Fibroblast of upper back skin (primary cell): ENCODE measurements at places on chromosomes 13 and 19.

- peak; percentile 78 for DNase-seq
Measured at GRCh38 chr13:114025714-114026431, 52.0 kb upstream of the C13orf46 start.

GRCh38 chr13:21338156-21338555 is 120.9 kb downstream of the ZDHHC20 start:
- no peak for DNase-seq

- peak; percentile 36 for DNase-seq
Measured at GRCh38 chr13:51006067-51006845, 96.7 kb downstream of the RNASEH2B start.

DNA sequence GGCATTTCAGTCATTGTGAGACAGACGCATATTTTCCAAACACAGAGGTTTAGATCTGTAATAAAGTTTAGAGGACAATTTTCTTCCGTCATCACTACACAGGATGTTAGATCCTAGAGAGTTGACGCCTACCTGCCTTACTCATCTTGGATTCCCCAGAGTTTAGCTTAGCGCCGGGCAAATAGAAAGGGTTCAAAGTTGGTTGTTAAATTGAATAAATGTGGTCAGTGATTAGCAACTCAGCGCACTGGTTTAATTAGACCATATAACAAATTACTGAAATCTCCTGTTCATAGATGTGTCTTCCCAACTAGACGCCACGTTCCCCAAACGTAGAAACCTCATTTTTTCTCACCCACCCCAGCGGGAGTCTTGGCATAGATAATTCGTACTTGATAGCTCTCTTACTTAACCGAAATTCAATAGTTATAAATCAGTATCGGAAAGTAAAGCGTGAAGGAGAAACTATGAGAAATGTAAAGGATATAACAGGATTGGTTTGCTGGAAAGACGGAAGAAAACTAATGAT is 726 bp upstream of the UFM1 start:
- peak; percentile 25 for DNase-seq

- DNase-seq: peak; percentile 51
Measured at GRCh38 chr19:19399733-19400433, 5.6 kb upstream of the GATAD2A start.

DNA sequence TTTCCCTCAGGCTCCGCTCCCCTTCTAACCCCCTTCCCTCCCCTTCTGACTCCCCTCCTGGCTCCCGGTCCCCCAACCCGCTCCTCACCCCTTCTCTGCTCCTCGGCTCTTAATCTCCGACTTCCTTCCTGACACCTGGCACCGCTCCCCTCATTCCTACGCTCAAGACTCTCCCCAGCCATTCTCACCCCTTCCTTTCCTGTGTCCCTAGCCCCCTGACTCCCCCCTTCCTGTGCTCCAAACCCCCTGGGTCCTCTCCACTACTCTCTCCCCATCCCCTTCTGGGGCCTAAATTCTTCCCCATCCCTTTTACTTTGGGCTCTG is 658 bp downstream of the CLPP start:
- no peak for DNase-seq

- no peak for DNase-seq
Measured at GRCh38 chr13:44930963-44931623, 58.2 kb downstream of the NUFIP1 start.

GRCh38 chr19:45781214-45782161 is 802 bp downstream of the DMPK start:
- no peak for DNase-seq

DNA sequence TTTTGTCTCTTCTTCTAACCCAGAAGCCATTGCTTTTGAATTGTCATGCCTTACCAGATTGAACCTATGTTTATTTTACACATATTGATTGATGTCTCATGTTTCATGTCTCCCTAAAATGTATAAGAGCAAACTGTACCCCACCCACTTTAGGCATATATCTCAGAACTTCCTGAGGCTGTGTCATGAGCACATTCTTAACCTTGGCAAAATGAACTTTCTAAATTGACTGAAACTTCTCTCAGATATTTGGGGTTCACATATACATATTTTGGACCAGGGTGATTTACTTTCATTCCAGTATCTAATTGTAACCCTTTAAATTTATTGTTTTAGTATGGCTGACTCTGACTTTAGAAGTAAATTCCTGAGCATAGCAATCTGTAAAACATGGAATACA is 723.9 kb upstream of the PCDH20 start:
- DNase-seq: no peak

- no peak for DNase-seq
Measured at GRCh38 chr19:10935371-10936059, 6.9 kb downstream of the TIMM29 start.

DNA sequence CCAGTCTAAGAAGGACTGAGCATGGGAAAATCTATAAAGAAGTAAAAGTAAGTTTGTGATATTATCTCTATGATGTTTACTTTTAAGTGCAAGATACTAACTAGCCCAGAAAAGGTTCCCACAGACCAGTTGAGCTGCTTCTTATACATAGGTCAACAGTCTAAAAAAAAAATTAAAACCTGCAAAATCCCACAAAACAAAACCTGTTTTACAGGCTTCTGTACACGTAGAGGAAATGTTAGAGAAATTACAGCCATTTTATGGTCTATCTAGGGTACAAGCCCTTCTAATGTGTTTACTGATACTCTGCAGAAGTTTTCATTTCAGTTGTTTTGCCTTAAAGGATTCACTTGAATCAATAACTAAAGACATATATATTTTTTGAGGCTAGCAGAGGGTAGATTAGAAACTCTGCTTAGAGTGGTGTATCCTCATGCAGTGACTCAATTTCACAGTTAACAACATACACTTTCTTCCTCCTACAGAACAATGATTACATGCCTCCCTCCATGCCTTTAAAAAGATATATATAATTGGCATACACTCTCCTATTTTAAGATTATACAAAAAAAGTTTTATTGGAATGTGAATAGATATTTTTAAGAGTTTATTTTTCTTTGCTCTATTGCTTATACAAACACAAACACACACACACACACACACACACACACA is 43.9 kb downstream of the CAB39L start:
- no peak for DNase-seq

GRCh38 chr13:106083620-106084350 is 451.7 kb downstream of the EFNB2 start:
- no peak for DNase-seq

- peak; percentile 66 for DNase-seq
Measured at GRCh38 chr13:80164462-80164861, 176.5 kb downstream of the SPRY2 start.

- DNase-seq: peak; percentile 85
Measured at GRCh38 chr13:29925457-29926097, 75.2 kb upstream of the UBL3 start.

DNA sequence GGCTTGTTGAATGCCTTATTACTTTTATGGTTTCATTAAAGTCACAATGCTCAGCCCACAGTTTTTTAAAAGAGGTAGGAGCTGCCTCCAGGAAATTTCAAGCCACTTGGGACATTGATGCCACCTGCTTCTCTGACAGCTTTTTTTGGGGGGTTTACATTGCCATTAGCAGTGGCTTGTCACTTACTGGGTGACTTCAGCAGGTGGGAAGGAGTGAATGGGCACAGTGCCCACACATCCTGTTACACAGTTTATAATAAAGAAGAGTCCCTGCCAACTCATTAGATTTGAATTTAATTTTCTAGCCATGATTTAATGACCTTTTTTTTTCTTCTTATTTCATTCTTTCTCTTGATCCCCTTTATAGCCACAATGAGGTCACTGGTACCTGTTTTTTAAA is 61.0 kb downstream of the NHLRC3 start:
- DNase-seq: no peak

GRCh38 chr19:32857584-32857983 is 12.0 kb downstream of the SLC7A9 start:
- DNase-seq: no peak

- no peak for DNase-seq
Measured at GRCh38 chr13:51831519-51831918, 13.5 kb downstream of the TMEM272 start.

GRCh38 chr19:49956115-49956495 is 4.9 kb downstream of the SIGLEC11 start:
- no peak for DNase-seq

DNA sequence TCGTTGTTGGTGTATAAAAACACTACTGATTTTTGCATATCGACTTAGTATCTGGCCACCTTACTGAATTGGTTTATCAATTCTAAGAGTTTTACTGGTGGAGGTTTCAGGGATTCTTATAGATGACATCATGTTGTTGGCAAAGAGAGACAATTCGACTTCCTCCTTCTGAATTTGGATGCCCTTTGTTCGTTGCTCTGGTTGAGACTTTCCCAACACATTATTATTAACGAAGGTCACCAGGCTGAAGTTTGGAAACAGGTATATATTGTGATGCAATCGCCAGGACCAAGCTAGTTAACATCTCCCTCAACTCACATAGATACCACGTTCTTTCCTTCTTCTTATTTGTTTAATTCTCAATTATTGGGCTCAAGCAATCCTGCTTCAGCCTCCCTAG is 2.1 kb upstream of the ZSCAN5B start:
- DNase-seq: no peak

GRCh38 chr19:17579661-17580244 is 24.3 kb downstream of the COLGALT1 start:
- peak; percentile 17 for DNase-seq

GRCh38 chr19:45451131-45451849 is 16.5 kb upstream of the FOSB start:
- peak; percentile 71 for DNase-seq

GRCh38 chr13:42794577-42795275 is 13.3 kb downstream of the FAM216B start:
- peak; percentile 29 for DNase-seq

- no peak for DNase-seq
Measured at GRCh38 chr19:20662421-20663105, 1.2 kb upstream of the ZNF626 start.

DNA sequence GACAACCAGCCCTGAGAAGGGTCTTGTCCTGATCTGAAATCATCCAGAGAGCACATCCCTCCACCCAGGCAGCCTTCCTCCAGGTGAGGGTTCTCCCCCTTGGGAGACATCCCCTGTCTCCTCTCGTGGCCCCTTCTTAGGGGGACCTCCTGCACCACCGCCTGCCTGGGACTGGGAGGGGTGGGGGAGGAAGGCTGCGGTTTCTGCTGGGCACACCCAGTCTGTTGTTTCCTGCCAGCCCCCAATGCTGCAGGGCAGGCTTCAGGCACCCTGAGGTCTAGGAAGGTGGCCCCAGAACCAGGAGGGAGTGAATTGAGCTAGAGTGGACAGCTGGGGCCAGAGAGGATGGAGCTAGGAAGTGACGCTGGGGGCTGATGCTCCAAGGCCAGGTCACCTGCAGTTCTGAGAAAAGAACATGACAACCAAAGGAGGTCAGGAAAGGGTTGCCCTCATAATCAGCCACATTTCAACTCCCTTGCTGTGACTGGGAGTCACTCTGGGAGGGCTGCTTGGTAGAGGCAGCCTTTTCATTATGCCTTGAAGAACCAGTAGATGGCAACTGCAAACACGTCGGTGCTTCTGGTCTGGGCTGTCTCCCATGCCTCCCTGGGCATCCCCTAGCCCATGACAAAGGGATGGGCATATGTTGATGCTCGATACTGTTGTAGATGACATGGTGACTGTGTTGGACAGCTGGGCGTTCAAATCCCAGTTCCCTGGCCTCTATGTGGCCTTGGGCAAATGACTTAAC is 1.4 kb downstream of the ARHGEF18 start:
- no peak for DNase-seq

DNA sequence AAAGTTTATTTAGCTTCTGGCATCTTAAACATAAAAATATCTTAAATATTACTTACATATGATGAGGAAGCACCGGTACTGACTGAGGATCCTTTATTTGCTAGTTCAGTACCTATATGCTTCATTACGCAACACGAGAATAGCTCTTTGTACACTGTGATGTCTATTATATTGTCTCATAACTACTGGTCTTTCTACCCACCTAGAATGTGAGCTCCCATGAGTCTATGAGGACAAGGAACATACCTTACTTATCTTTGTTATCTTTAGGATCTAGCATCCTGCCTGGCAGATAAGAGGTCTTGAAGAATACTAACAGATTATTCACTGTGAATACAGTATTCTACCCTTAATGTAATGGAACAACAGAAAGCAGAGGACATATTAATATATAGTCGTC is 124.9 kb downstream of the DNAJC3 start:
- DNase-seq: no peak

GRCh38 chr19:8577247-8577646 is at the start of gene MYO1F:
Gene MYO1F, minus strand, starts transcription at chr19:8577442. Its CDS starts 133 bp downstream, at chr19:8577309.
- DNase-seq: no peak

- no peak for DNase-seq
Measured at GRCh38 chr19:13004273-13004672, 9.0 kb downstream of the NFIX start.

DNA sequence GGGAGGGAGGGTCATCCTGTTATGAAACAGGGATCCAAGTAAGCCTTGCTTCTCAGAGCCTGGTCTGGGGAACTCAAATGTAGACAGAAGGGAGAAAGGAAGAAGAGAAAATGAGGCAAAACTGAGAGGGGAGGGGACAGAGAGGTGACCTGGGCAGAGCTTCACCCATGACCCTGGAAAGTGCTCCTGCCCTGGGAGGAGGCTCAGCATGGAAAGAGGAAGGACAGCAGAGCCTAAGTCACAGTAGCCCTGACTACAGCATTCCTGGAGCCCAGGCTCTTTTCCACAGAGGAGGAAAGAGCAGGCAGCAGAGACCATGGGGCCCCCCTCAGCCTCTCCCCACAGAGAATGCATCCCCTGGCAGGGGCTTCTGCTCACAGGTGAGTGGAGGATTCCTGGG is at the start of gene CEACAM3:
TSS of gene CEACAM3 (plus strand) at position 226 of the 400 bp plus-strand sequence. CDS start at position 317, 91 bp downstream.
- DNase-seq: no peak

- no peak for DNase-seq
Measured at GRCh38 chr13:94662274-94662945, 49.9 kb downstream of the SOX21 start.

GRCh38 chr13:42574011-42574410 is at the start of gene TNFSF11:
Gene TNFSF11, plus strand, starts transcription at chr13:42574152. Its CDS starts 152 bp downstream, at chr13:42574304.
- DNase-seq: no peak

DNA sequence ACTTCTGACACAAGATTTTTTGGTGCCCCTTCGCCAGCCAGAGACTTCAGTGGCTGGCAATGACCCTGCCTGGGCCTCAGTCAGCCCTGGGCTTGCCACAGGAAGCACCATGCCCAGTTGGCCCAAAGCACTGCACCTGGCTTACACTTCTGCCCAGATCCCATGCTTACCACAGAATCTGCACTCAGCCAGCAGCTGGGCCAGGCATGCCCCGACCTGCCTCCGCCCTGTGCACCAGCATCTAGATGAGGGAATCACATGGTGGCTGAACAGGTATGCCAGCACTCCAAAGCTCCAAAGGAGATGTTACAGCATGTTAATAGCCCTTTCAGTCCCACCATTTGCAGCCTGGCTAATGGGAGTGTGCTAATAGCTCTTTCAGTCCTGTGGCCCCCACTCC is 690.9 kb downstream of the SLITRK6 start:
- DNase-seq: no peak

DNA sequence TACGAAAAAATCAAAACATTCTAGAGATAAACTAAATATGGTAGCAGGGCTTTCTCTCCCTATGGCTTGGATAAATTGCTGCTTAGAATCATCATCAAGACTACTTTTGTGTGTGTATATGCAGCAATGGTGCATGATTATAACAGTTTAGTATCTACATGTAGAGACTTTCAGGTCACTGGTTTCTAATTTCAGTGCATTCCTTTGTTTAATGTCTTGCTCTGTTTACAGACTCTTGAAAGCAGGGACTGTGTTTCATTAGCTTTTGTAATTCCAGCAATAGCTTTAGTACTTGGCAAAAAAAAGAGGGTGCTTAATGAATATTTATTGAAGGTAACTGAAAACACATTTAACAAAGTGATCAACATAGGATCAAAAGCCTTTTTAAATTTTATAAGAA is 420.7 kb downstream of the PCDH9 start:
- no peak for DNase-seq
